ENCODE measurements at places on chromosomes 3 and 15.

DNA sequence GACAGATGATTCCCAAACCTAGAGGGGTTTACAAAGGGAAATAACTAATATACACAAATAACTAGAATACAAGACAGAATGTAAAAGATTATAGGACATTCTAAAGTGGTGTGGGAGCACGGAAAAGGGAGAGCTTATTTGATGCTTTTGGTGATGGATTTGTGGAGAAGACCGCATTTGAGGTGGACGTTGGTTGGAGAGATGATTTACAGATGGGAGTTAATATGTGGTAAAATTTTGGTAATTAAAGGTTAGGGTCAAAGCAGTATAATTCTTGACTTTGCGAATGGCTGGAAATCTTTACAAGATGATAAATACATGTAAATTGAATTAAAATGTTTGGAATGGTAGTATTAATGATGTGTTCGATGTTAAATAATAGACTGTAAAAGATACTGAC lies 1.2 kb downstream of the KNL1 start:
- no peak for DNase-seq

GRCh38 chr3:184685055-184685454 lies 26.8 kb downstream of the MAGEF1 start:
- no peak for DNase-seq

DNA sequence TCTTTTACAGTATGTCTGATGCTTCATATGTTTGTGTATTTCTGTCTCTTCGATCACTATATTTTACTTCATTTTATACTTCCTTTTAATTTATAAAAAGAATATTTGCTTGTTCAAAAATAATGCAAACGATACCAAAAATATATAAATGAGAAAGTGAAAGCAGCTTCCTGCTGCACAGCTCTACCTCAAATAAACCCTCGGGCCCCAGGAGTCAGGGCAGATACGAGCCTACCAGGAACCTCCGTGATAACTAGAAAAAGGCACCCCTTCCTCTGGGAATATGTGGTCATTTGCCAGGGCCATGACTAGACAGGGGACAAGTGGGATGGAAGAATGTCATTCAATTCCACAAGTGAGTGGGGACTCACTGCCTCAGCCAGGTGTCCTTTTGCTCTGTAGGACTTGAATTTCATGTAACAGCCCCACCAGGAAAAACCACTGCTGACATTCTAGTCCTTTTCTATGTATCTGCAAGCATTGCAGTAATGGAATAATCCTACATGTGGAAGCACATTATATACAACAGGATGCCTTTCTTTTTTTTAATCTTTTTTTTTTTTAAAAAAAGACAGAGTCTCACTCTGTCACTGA lies 133.3 kb downstream of the SUCLG2 start:
- no peak for DNase-seq

DNA sequence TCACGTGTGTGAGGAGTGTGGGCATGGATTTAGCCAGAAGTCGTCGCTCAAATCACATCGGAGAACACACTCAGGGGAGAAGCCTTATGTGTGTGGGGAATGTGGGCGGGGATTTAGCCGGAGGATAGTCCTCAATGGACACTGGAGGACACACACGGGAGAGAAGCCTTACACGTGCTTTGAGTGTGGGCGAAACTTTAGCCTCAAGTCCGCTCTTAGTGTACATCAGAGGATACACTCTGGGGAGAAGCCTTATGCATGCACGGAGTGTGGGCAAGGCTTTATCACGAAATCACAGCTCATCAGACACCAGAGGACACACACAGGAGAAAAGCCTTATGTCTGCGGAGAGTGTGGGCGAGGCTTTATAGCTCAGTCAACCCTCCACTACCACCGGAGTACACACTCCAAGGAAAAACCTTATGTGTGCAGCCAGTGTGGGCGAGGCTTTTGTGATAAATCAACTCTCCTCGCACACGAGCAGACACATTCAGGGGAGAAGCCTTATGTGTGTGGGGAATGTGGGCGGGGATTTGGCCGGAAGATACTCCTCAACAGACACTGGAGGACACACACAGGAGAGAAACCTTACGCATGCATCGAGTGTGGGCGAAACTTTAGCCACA lies 28.1 kb downstream of the ZNF589 start:
- no peak for DNase-seq

DNA sequence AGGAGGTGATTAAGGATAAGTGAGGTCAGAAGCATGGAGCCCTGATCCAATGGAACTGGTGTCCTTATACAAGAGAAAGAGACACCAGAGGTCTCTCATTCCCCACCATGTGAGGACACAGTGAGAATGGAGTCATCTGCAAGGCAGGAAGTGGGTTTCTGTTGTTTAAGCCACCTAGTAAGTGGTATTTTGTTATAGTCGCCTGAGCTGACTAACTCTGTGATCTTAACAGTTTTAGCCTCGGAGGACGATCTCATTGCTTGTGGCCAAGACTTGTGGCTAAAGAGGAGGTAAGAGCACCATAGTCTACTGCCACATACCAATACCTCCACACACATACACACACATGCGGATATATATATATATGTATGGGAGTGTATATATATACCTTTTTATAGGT lies 73.8 kb downstream of the MCTP2 start:
- DNase-seq = peak; percentile 32

DNA sequence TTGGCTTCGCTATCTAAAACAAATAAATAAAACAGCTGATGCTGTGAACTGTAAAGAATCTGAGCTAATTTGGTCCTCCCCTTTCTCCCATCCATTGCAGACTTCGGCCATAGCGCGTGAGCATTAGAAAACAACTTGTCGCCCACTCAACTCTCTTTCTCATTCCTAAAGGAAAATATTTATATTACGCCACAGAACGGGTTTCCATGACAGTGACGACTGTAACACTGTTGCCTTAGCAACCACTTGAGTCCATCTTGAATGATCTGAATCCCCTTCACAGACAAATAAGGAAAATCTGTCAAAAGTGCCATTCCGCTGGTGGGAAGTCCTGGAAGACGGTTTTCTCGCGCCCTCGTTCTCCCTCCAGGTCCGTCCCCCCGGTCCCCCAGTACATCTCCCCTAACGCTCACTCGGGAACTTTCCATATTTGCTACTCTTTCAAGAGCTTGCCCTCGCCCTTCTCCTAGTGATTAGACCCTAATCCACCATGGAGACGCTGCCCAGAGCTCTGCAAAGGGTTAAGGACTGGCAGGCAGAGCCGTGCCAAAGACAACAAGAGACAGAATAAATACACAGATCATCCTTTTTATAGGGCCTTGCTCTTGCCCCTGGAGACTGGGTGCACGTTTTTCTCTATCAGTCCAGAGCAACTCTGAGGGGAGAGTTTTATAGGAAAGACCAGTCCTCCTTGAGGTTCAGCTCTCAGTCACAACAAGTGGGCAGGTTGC lies 50.5 kb downstream of the CRYGS start:
- DNase-seq = peak; percentile 14

DNA sequence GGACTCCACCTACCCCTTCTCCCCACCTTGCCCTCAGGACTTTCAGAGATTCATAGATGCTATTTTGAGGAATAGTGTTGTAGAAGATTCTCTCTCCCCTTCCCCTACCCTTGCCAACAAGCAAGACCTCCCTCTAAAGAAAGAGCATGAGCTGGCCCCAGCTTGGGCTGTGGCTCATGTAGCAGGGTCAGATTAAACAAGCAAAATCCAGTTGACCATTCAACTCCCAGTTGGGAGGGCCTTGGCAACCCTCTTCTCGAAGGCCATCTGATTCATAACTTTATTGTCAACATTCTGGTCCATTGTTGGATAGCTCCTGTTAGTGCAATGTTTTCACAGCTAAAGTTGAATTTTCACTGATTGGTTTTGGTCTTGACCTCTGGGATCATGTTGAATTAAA lies 41.1 kb downstream of the TNFAIP8L3 start:
- DNase-seq = no peak

GRCh38 chr3:164524201-164524600 lies 554.1 kb downstream of the SI start:
- DNase-seq = no peak

DNA sequence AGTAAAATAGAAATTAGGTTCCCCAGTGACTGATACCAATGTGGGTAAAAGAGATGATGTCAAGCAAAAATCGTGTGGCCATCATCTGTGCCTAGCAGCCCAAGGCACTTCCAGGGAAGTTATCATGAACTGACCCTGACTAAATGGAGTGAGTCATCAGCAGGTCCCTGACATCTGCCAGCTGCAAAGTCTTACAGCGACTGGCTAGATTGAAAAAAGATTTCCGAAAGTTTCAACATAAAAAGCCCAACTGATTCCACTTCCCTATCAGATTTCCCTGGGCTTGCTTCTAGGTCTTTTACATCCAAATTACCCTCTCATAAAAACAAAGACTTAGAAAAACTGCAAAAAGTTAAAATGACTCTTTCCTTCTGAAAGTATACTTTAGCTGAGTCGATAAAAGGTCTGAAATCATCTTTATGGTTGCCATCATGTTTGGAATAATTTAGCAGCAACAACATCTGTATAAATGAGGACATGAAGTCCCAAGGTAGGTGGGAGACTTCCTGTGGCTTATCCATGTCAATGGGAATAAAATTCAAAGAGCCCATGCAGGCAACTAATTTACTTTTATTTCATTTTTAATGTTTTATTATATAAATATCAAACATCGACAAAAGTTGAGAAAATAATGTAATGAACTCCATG lies 342.8 kb downstream of the ERC2 start:
- peak; percentile 85 for DNase-seq

GRCh38 chr15:81291916-81292522 lies 31.9 kb downstream of the STARD5 start:
- DNase-seq = no peak

GRCh38 chr3:161372321-161373260 lies 1.3 kb upstream of the SPTSSB start:
- DNase-seq = peak; percentile 20
